ENCODE measurements at places on chromosomes 3 and 15. TPM values are rescaled to one million over a fixed set of nuclear protein-coding genes. Genes with fewer than 3 reads are reported as not detected.
A peak's percentile ranks its signal among the peaks of the same experiment; 100 is the strongest.

GRCh38 chr3:46438831-46439230, 25.9 kb downstream of the LTF start:
- DNase-seq = no peak
- H3K27ac ChIP-seq = no peak overlapping the region
- H3K36me3 ChIP-seq = peaks cover 4% of the 10 kb centered on the region
- H3K4me1 ChIP-seq = no peaks in the 10 kb centered on the region
- H3K4me3 ChIP-seq = no peak overlapping the region

CCR2 gene
- total RNA-seq = 15.8 TPM

TGM4 gene
- total RNA-seq = not detected

- H3K27ac ChIP-seq = no peak overlapping the region
- no peak for DNase-seq
- peaks cover 44% of the 10 kb centered on the region for H3K4me1 ChIP-seq
- H3K4me3 ChIP-seq = no peak overlapping the region
- H3K27me3 ChIP-seq = no peaks in the 10 kb centered on the region
These were observed 25.4 kb downstream of the CXCR6 start for GRCh38 chr3:45968706-45969105.

RBPMS2 gene
- 4.0 TPM for total RNA-seq

- no peaks in the 10 kb centered on the region for H3K27me3 ChIP-seq
- peak overlapping the region; percentile 71 for H3K4me3 ChIP-seq
- DNase-seq = peak; percentile 66
- H3K36me3 ChIP-seq = no peaks in the 10 kb centered on the region
- H3K4me1 ChIP-seq = peaks cover 48% of the 10 kb centered on the region
These were observed 792 bp downstream of the ATP13A3 start for GRCh38 chr3:194485881-194486539.

- no peaks in the 10 kb centered on the region for H3K27me3 ChIP-seq
- H3K27ac ChIP-seq = no peak within 1 kb of the TSS
- H3K4me3 ChIP-seq = peak within 1 kb of the TSS; percentile 9
- DNase-seq = no peak
- H3K36me3 ChIP-seq = no peaks in the 10 kb centered on the region
- H3K4me1 ChIP-seq = no peaks in the 10 kb centered on the region
These were observed at the start of gene CCR4 for GRCh38 chr3:32951410-32951811. Gene CCR4 (plus strand): TSS chr3:32951644. CDS start chr3:32953423, 1,779 bp downstream.

TMC3 gene
- total RNA-seq = not detected

- H3K4me1 ChIP-seq = peaks cover 14% of the 10 kb centered on the region
- H3K27ac ChIP-seq = peak overlapping the region; percentile 11
- H3K27me3 ChIP-seq = no peaks in the 10 kb centered on the region
These were observed 37.6 kb upstream of the ZNF710 start for GRCh38 chr15:89963301-89964231.

Measured in lower lobe of right lung (tissue), 2 donors.